ENCODE measurements at places on chromosomes 12 and 14. TPM values are rescaled to one million over a fixed set of nuclear protein-coding genes. Genes with fewer than 3 reads are reported as not detected.

DNA sequence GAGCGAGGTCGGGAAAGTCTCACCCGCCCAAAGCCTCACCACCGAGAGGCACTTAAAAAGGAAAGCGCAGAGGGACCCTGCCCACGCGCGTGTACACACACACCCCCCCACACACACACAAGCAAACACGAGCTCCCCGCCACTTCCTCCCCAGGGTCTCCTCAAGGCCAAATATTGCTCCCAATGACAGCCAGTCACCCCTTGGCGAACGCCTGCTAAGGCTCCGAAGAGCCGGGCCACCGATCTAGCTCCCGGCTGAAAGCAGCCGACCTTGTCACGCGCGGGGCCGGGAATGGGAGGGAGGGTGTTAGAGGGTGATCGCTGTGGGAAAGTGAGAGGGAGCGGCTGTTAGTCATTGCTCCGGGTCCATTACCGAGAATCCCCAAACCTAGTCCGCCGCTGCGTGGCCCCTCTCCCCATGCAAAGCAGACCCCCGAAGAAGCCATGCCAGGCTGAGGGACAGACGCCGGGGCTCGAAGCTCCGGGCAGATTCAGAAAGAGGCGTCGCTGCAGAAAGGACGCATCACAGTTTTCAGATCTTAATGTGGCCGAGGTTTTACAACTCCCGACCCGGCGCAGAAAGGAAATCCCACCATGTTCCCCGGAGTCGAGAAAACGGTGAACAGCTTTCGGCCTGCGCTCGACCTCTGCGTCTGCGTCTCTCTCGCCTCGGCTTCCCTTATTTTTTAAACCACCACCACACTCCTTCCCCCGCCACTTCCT is 2.6 kb downstream of the BMP4 start:
- H3K27me3 ChIP-seq: peaks cover 5% of the 10 kb centered on the region
- no peaks in the 10 kb centered on the region for H3K36me3 ChIP-seq
- no peak for DNase-seq
- peaks cover 34% of the 10 kb centered on the region for H3K4me1 ChIP-seq
- H3K4me3 ChIP-seq: no peak overlapping the region
- H3K27ac ChIP-seq: no peak overlapping the region

Gene GLIPR1L1
- not detected for polyA plus RNA-seq

GRCh38 chr14:100674897-100675619 is 51.6 kb upstream of the DLK1 start:
- H3K36me3 ChIP-seq: no peaks in the 10 kb centered on the region
- no peak overlapping the region for H3K4me3 ChIP-seq
- H3K27me3 ChIP-seq: peaks cover under 1% of the 10 kb centered on the region
- DNase-seq: no peak

Gene CFAP54
- 0.32 TPM for polyA plus RNA-seq

Gene RASAL1
- 0.79 TPM for polyA plus RNA-seq

DNA sequence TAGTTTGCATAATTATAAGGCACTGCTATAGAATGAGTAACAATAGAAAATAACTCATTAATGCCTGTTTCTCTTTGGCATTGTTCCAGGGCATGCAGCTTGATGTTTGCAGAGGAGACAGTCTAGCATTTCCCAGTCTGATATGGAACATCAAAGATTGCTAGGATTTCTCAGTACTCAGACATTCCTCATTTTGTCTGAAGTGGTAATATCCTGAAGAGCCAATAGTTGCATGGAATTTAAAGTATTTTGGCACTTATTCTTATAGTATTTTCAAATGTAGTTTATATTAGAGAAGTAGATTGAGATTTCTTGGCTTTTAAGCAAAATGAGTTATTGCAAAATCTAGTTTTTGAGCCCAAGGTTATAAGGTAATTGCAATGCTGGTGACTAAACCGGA is 337.3 kb upstream of the E2F7 start:
- H3K36me3 ChIP-seq: no peaks in the 10 kb centered on the region
- no peaks in the 10 kb centered on the region for H3K4me1 ChIP-seq
- no peak overlapping the region for H3K27ac ChIP-seq
- no peak for DNase-seq
- no peaks in the 10 kb centered on the region for H3K27me3 ChIP-seq
